ENCODE measurements at places on chromosomes 12 and 14. TPM values are rescaled to one million over a fixed set of nuclear protein-coding genes. Genes with fewer than 3 reads are reported as not detected.

DNA sequence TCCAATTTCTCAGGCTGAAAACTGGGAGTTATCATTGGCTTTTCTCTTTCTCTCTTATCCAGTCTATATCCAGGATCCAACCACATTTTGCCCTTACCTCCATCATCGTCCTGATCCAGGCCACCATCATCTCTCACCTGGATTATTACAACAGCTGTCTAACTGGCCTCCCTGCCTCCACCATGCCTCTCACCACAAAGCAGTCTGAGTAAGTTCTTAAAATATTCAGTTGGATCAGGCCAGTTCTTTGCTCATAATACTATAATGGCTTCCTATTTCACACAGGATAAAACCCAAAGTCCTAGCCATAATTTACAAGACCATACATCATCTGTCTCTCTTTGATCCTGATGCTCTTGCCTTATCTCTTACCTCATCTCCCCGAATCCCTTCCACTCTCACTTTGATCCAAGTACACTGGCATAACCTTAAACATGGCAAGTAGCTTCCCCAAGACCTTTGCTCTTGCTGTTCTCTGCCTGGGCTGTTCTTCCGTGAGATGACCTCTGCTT lies 133.4 kb upstream of the RAP1B start:
- DNase-seq: peak; percentile 42

DNA sequence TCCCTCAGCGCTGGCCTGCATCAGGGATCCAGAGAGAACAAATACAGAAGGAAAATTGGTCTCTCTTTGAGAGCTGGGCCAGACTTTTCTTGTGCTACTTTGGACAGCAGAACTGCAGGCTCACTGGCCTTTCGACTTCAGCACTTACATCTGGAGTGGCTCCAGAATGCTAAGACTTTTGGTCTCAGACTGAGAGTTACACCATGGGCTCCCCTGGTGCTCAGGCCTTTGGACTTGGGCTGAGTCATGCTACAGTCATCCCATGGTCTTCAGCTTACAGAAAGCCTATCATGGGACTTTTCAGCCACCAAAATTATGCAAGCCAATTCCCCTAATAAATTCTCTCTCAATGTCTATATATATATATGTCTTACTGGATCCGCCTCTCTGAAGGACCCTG lies 9.0 kb upstream of the CD163 start:
- peak; percentile 99 for DNase-seq

DNA sequence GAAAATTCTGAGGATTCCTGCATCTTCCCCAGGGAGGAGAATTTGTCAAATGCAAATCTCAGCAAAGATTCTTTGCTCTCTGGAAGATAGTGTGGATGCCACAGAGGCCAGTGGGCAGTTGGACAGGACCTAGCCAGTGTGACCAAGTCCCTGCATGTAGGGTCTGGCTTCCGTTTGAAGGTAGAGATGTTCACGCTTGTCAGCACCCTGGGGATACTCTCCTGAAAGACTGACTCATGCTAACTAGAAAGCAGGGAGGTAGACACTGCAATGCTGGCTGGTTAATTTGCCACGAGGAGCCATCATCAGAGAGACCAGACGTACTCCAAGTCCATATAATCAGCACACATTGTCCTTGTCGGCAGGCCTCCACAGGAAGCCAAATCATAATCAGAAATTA lies 130.1 kb downstream of the SAMD4A start:
- no peak for DNase-seq

DNA sequence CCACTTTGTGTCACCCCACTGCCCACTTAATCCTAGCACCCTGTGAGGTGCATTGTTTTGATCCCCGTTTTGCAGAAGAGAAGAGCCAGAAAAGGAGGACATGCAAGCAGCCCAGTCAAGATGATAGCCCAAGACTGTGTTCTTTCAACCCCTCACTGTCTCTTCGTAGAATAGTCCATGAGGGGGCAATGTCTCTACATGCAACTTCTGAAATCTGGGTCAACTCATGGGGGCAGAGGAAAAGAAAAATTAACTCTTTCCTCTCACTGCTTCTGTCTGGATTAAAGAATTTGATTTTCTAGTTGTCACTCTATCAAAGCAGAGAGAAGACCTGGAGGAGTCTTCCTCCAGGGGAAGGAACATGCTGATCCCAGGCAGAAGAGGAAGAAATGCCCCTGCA lies 229.6 kb upstream of the NOS1 start:
- no peak for DNase-seq

DNA sequence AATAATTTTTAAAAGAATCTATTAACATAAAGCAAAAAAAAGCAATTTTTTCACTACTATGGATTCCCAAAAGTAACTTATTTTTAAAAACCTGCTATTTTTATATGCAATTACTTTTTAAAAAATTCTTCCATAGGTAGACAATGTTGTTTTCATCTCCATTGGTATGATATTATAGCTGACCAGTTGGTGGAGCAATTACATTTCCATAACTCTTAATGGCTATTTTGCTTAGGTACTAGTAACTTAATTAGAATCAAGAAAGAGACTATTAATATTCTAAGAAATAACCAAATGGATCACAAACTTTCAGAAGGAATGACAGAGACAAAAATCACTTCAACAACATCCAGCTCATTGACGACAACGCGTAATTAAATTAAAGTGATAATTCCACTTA lies 64.7 kb upstream of the PTCSC3 start:
- DNase-seq: no peak

GRCh38 chr14:104637546-104638003 lies 33.0 kb upstream of the TMEM179 start:
- no peak for DNase-seq

GRCh38 chr12:45890276-45890675 lies 100.1 kb downstream of the SCAF11 start:
- peak; percentile 10 for DNase-seq

DNA sequence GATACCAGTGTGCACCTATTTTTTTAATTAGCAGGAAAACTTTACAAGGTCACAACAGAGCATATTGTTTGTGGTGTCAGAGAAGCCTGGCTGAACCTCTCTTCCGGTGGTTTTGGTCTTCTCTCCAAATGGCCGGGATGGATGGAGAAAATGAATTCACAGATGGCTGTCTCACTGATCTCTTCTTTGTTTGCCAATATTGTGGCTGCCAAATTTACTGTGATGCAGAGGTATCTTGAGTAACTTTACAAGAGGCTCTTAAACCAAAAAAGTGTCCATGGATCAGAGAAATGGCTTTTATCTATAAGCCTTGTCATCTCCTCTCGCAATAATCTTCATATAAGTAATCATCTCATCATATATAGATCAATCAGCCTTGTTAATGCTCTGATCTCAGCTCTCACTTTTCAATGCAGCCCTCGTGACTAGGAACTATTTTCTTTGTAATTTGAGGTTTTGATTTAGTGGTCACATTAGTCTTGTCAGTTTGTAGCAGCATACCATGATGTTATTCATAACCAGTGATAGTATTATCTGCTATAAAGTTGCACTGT lies 308.1 kb downstream of the EGLN3 start:
- peak; percentile 34 for DNase-seq

- no peak for DNase-seq
Observed at GRCh38 chr14:52188381-52188780, 79.1 kb upstream of the PTGDR start.

GRCh38 chr14:25132732-25133422 lies 82.9 kb upstream of the STXBP6 start:
- DNase-seq: peak; percentile 81

DNA sequence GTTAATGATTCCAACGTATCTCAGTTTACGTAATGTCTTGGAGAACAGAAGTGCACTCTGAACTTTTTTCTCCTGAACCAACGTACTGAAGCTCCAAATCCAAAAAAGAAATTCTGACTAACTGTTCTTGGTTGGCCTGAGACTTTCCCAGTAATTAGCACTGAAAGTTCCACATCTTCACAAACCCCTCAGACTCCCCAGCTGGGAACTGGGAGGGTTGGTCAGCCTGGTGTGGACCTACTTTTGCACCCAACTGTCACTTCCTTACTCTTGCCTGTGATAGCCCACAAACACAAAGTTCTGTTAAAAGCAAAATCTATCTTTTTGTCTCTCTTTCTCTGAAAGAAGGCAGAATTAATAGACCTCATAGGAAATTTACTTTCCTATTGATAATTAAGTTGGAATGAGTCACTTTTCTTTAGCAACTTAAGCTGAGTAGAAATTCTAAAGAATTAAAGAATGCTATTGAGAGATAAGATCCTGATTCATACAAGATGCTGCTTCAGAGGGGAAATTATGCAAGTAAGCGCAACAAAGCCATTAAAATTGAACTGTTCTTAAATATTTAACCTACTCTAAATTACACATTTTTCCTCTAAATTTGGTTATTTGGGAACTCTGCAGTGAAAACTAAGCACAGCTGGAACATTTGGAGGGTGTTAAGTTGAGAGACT lies 155.0 kb downstream of the EPS8 start:
- DNase-seq: peak; percentile 88

- DNase-seq: no peak
Observed at GRCh38 chr14:101707863-101708620, 53.5 kb upstream of the PPP2R5C start.

DNA sequence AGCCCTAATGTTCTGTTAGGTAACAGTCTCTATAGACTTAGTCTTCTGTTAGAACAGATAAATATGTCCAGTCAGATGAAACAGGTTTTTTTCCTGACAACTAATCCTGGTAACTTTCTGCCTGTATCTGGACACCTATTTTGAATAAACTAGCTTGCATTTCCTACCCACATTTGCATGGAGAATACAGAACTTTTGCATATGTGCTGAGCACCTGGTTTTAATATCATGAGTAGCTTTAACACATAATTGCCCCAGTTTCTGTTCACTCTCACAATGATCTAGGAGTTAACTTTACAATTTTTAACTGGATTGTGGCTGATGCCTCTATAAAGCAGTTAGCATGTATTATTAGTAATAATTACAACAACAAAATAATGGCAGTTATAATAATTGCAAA lies 111.7 kb downstream of the KTN1 start:
- no peak for DNase-seq

DNA sequence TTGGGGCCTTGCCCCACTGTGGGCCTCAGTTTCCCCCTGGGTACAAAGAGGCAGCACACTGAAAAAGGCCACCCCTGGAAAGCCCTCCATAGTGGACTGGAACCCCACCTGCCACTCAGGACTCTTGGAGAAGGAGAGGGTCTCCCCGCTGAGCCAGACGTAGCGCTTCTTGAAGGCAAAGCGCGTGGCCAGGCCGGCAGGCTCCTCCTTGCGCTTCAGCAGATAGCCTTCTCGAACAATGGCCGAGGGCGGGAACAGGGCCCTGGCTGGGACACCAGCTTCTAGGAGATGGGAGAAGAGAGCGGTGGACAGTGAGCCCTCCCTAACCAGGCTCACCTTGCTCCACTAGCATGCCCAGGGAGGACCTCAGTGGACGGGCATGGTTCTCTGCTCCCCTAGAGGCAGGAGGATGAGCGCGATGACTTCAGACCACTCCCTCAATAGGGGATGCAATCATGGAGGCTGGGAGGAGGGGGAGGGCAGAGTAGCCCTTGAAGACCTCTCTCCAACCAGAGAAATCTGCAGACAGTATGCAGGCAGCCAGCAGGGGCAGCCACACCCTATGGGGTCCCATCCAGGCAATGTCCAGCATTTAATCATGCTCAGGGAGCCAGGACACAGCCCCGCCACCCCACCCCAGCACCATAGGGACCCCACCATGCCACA lies 29.8 kb downstream of the RASAL1 start:
- no peak for DNase-seq

GRCh38 chr14:53537422-53538315 lies 384.5 kb upstream of the DDHD1 start:
- peak; percentile 20 for DNase-seq

GRCh38 chr12:38175538-38175937 lies 141.0 kb upstream of the ALG10B start:
- no peak for DNase-seq

DNA sequence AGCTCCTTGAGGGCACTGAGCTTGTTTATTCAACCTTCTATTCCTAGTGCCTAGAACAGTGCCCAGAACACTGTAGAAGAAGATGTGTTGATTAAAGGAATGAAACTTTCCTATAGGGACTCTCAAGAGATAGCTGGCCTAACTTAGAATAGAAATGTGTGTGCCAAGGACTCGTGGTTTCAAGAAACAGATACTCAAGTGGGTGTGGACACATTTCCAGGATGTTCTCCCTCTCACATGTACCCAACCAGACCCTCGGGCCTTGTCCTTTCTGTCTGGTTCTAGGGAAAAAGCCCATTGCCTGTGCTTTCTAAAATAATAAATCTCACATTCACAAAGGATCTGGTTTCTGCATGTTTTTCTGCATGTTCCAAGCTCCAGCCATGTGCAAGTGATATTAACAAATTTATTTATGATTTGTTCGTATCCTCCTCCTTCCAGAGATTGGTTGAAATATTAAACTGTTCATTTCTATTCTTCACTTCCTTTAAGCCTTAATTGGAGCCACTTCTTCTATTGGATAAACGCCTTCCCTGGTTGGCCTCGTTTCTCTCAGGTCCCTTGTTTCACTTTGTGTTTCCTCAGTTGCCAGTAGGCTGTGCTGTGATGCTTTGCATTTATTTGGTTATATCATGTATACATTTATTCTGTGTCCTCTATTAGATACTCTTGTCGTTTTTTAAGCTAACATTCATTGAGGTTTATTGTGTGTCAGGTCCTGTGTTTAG lies 89.8 kb downstream of the CRADD start:
- DNase-seq: peak; percentile 83

GRCh38 chr12:104825408-104825807 lies 132.7 kb downstream of the SLC41A2 start:
- DNase-seq: peak; percentile 10

DNA sequence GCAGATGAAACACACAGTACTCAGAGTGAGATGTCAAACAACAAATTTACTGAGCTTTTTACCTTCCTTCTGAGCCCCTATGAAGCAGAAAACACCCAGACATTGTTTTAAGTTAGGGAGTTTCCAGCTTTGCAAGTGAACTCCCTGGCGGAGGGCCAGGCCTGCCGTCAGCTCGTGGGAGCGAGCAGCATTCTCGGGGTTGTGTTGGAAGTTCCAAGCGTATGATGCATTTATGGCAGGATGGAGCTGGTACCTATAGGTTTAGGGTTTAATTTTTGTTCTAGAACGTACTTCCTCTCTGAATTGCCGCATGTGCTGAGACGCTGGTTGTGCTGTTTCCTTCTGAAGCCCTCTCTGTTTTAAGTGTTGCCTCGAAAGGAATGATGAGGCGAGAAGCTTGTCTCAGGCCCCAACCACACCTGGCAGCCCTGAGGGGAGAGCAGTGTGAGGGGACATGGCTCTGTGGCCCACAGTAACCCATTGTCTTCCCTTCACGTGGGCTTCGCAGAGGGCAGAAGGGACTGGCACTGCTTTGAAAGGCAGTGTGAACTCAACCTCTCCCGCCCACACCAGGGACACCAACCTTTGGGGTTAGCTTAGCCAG lies 76.6 kb downstream of the SSPN start:
- peak; percentile 92 for DNase-seq

- peak; percentile 77 for DNase-seq
Observed at GRCh38 chr12:132610051-132610759, at the start of gene LRCOL1. Gene LRCOL1 (minus strand): TSS chr12:132610582. CDS start chr12:132606251, 4,331 bp downstream.

GRCh38 chr14:63573581-63573980 lies 30.4 kb upstream of the PPP2R5E start:
- DNase-seq: peak; percentile 23

The TBX3 gene
- polyA plus RNA-seq: 29.2 TPM

The TMCC3 gene
- polyA plus RNA-seq: 0.32 TPM

The ADCY4 gene
- polyA plus RNA-seq: 0.38 TPM

The SERPINA1 gene
- 0.16 TPM for polyA plus RNA-seq

The GALNT6 gene
- polyA plus RNA-seq: 3.9 TPM

The NAA25 gene
- polyA plus RNA-seq: 16.1 TPM

The GPR137C gene
- polyA plus RNA-seq: 0.70 TPM

The THAP2 gene
- 7.0 TPM for polyA plus RNA-seq

The TDRD9 gene
- not detected for polyA plus RNA-seq

The MRPS35 gene
- 66.7 TPM for polyA plus RNA-seq

The NRL gene
- polyA plus RNA-seq: 0.56 TPM

The ASB2 gene
- polyA plus RNA-seq: 0.06 TPM

Measured in GM23248 (cell line).